ENCODE measurements at places on chromosomes 16 and 17. TPM values are rescaled to one million over a fixed set of nuclear protein-coding genes. Genes with fewer than 3 reads are reported as not detected.

GRCh38 chr17:4852567-4853207 lies 19.5 kb downstream of the MINK1 start:
- H3K4me3 ChIP-seq = no peak overlapping the region
- DNase-seq = no peak
- peaks cover 9% of the 10 kb centered on the region for H3K4me1 ChIP-seq

DNA sequence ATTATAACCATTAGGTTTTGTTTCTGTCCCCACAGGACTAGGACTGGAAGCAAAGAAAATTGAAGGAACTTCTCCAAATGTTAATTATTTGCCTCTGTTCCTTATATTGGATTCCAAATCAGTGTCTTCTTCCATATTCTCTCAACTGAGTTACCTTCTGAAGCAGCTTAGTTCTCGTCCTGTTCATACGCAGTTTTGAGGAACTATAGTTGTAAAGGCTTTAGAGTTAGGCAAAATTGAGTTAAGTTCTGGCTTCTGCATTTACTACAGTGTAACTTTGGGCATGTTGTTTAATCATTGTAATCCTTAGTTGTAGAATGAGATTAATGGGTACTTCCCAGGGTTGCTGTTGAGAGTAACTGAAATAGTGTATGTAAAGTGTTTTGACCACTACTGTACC lies 11.2 kb downstream of the CBFB start:
- H3K36me3 ChIP-seq = peaks cover 4% of the 10 kb centered on the region
- DNase-seq = no peak
- no peaks in the 10 kb centered on the region for H3K27me3 ChIP-seq

GRCh38 chr16:85832570-85833218 lies 33.2 kb downstream of the COX4I1 start:
- H3K27me3 ChIP-seq = peaks cover 6% of the 10 kb centered on the region
- no peaks in the 10 kb centered on the region for H3K4me1 ChIP-seq
- no peak overlapping the region for H3K4me3 ChIP-seq

DNA sequence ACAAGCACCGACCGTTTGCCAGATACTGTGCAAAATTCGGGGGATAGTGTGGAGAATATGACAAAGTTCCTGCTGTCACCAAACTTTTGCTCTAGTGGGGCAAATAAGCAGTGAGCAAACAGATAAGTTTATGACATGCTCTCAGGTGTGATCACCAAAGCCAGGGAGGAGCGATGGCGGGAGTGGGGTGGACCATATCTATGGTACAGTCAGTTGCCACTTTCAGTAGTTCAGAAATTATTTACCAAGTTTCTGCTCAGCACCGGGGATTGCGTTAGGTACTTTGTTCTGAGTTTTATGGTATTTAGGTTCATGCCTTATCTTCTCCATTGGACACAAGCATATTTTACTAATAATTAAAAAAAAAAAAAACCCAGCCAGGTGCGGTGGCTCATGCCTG lies 11.9 kb downstream of the MSI2 start:
- peaks cover 35% of the 10 kb centered on the region for H3K36me3 ChIP-seq
- H3K27me3 ChIP-seq = no peaks in the 10 kb centered on the region

- DNase-seq = peak; percentile 43
- peak overlapping the region; percentile 63 for H3K27ac ChIP-seq
- no peaks in the 10 kb centered on the region for H3K4me1 ChIP-seq
These were observed 1.1 kb upstream of the HAPSTR1 start for GRCh38 chr16:9090101-9090959.

DNA sequence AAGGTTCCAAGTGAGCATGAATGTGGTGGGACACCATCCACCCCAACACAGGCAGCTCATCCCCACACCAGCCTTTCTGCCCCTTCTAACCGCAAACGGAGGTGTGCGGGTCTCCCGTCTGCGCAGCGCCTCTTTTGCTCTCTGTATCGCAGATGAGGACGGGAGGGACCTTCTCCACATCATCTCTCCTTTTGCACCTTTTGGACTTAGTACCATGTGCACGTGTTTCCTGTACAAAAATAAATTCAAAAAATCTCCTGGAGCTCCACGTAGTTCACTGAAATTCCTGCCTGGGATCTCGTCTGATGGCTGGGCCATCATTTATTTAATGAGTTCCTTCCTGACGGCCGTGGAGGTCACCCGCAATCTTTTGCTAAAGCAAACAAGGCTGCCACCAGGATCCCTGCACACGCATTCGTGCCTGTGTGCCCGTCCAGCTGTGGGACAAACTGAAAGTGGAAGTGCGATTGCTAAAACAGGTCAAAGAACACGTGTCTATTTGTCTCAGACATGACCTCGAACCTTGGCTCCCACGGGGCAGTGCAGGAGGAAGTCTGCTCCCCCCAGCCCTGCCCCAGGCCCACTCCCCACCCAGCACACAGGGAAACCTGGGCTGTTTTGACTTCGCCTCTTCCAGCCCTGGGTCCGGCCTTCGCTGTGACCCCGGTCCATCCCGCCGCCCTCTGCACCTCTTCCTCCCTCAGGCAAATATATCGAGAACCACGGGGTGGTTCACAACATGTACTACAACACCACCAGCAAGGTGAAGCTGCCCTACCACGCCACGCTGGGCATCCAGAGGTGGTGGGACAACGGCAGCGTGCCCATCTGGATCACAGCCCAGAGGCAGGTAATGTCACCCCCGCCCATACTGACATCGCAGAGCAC lies 2.3 kb downstream of the ENPP7 start:
- H3K4me3 ChIP-seq = peak overlapping the region; percentile 20
- no peaks in the 10 kb centered on the region for H3K4me1 ChIP-seq
- H3K27me3 ChIP-seq = no peaks in the 10 kb centered on the region
- no peak overlapping the region for H3K27ac ChIP-seq
- no peaks in the 10 kb centered on the region for H3K36me3 ChIP-seq
- DNase-seq = no peak

DNA sequence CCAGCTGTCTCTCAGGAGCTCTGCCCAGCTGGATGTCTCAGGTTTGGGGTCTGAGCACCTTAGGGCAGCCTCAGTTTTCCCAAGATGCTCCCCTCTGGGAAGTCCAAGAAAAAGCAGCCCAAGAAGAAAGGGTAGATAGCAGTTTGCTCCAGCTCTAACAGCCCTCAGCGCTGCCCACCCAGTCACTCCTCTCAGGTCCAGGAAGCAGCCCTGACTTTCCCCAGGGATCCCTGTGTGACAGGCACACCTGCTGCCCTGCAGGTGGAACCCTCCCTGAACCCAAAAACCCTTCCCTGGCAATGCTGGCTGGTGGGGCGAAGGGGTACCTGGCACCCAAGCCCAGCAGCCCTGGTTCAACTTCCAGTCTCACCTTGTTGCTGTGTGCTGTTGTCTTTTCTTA lies 48.1 kb downstream of the BEAN1 start:
- no peak for DNase-seq
- H3K4me3 ChIP-seq = no peak overlapping the region
- no peaks in the 10 kb centered on the region for H3K27me3 ChIP-seq

DNA sequence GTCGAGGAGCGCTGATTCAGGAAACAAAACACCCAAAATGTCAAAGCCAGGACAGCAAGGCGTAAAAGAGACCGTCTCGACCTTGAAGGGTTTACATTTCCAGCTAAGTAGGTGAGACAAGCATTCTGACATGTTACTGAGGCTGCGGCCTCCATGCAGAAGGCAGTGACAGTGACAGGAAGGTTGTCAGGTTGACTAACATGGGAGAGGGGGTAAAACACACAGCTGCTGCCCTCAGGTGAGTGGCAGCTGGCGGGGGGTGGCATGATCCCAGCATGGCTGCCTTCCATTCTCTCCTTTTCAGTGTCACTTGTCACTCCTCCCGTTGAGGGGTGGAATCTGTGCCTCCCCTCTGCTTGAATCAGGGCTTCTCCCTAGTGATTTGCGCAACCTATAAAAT lies 31.9 kb upstream of the CRHR1 start:
- H3K36me3 ChIP-seq = no peaks in the 10 kb centered on the region
- H3K27ac ChIP-seq = no peak overlapping the region
- no peaks in the 10 kb centered on the region for H3K4me1 ChIP-seq
- H3K27me3 ChIP-seq = no peaks in the 10 kb centered on the region
- DNase-seq = no peak
- no peak overlapping the region for H3K4me3 ChIP-seq

DNA sequence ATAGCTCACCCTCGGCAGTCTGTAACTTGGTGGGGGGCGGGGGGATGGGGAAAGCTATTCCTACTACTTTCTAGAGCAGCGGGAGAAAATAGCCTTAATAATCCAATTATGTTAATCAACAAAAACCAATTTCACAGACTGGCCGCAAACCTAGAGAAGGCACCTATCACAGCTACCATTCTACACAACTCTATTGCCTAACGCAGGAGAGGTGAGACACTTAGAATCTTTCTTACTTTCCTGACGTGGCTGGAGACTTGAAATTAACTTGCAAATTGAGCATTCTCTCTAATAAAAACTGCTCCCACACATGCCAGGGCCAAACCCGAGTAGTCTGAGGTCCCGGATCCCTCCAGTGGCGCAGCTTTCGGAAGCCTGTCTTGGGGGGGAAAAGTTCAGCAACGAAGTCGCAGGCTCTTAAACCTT lies 794 bp downstream of the SMG6 start:
- no peak for DNase-seq
- peak overlapping the region; percentile 97 for H3K4me3 ChIP-seq
- peaks cover 4% of the 10 kb centered on the region for H3K36me3 ChIP-seq
- H3K27ac ChIP-seq = peak overlapping the region; percentile 93
- peaks cover 4% of the 10 kb centered on the region for H3K4me1 ChIP-seq

GRCh38 chr16:22353191-22353919 lies 21.1 kb downstream of the CDR2 start:
- no peaks in the 10 kb centered on the region for H3K27me3 ChIP-seq
- no peak overlapping the region for H3K4me3 ChIP-seq
- H3K36me3 ChIP-seq = no peaks in the 10 kb centered on the region
- no peak for DNase-seq
- peaks cover 10% of the 10 kb centered on the region for H3K4me1 ChIP-seq
- peak overlapping the region; percentile 53 for H3K27ac ChIP-seq

DNA sequence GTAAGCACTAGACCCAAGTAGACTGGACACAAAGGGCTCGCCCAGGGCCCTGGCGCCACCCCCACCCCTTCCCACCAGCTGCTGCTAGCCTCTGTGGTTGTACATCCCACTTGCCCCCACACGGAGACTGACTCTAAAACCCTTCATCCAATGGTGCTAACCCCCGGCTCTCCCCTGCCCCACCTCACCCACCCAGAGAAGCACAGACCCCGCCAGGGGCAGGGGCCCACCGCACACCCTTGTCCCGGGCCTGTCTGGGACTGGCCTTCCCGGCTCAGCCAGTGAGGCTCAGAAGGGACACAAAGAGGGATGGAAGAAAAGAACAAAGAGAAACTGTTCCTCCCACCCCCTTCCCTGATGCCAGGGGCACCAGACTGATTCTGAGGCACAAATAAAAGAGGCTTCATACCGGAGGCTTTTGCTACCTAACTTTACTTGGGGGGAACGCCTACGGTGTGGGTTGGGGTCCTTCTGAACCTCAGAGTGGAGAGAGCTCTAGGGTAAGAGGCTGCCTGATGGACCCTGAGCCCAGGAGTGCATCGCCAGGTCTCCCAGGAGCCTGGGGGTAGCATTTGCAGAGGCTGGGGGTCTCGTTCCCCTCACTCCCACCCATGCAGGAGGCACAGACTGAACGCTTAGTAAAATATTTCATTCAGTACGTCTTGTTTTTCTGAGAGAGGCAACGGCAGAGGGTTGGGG lies 8.2 kb downstream of the CORO6 start:
- no peak for DNase-seq
- H3K27ac ChIP-seq = no peak overlapping the region
- no peaks in the 10 kb centered on the region for H3K36me3 ChIP-seq
- H3K27me3 ChIP-seq = peaks cover 22% of the 10 kb centered on the region
- H3K4me3 ChIP-seq = no peak overlapping the region
- peaks cover 33% of the 10 kb centered on the region for H3K4me1 ChIP-seq

DNA sequence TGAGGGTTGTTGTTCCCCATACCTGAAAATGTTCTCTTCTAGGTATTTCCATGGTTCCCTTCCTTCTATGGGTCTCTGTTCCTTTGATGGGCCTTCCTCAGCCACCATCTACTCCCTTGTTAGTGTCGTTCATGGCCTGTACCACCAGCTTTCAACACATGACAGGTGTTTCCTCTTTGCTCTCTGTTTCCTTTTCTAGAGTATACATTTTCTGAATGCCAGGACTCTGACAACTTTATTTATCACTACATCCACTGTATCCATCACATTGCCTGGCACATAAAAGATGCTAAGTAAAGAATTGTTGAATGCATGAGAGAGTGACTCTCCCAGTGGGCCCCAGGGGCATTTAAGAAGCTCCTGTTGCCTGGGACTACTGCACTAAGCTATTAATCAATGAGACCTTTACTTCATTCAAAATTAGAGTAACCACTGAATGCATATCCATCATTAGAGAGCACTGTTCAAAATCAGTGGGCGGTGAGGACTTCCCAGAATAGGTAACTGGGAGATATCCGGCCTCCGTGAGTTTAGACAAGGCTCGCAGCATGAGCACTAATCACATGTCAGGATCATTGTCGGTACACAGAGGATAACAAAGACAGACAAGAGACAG lies 255.0 kb downstream of the CBLN1 start:
- H3K27ac ChIP-seq = no peak overlapping the region
- no peaks in the 10 kb centered on the region for H3K27me3 ChIP-seq
- H3K4me1 ChIP-seq = no peaks in the 10 kb centered on the region
- no peak for DNase-seq
- H3K36me3 ChIP-seq = no peaks in the 10 kb centered on the region

GRCh38 chr17:27564463-27564862 lies 66.5 kb upstream of the LGALS9 start:
- H3K27ac ChIP-seq = peak overlapping the region; percentile 24
- H3K4me3 ChIP-seq = no peak overlapping the region
- no peak for DNase-seq
- peaks cover 32% of the 10 kb centered on the region for H3K4me1 ChIP-seq
- H3K36me3 ChIP-seq = no peaks in the 10 kb centered on the region

DNA sequence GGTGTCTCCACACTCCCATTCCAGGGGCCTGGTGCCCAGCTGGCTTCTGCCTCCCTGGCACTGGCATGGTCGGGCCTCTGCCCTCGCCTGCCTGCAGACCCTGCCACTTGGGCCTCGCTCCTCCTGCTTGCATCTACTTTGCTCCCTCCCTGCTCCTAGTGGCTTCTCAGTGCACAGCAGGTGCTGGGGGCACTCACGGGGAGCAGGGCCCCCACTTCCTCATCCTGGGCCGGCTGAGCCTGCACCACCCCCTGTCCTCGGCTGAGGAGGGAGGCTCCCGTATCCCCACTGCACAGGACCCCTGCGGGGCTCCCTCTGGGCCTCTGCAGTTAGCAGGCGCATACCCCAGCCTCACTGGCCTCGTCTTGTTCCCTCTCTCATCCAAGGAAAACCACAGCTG lies 35.2 kb downstream of the CIBAR2 start:
- no peaks in the 10 kb centered on the region for H3K27me3 ChIP-seq
- H3K4me3 ChIP-seq = no peak overlapping the region
- no peak overlapping the region for H3K27ac ChIP-seq

DNA sequence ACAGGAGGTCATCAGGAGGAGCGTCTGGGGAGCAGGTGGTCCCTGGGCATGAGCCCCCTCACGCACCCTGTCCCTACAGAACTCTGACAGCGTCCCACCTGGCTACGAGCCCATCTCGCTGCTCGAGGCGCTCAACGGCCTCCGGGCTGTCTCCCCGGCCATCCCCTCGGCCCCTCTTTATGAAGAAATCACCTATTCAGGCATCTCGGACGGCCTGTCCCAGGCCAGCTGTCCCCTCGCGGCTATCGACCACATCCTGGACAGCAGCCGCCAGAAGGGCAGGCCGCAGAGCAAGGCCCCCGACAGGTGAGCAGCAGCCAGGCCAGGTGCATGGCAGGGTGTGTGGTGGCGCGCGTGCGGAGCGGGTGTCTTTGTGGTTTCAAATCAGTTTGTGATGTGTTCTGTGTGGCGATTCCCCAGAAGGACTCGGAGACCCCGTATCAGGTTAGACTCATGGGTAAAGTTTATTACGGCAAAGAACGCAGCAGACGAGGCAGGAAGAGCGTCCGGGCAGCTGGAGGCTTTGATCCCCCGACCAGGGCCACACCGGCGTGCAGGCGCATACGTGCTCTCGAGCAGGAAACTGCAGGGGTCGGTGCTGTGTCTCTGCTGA lies 11.8 kb upstream of the NUDT16L1 start:
- peaks cover 7% of the 10 kb centered on the region for H3K4me1 ChIP-seq
- H3K36me3 ChIP-seq = no peaks in the 10 kb centered on the region
- peak; percentile 21 for DNase-seq
- H3K27ac ChIP-seq = no peak overlapping the region

The HLF gene
- 38.4 TPM for total RNA-seq

Measured in kidney (tissue), 22 donors.